Muscle of back (tissue), 13 donors: ENCODE measurements at places on chromosomes 16 and 17.

- DNase-seq: no peak
These were observed 62.6 kb downstream of the ENGASE start for GRCh38 chr17:79137015-79137788.

- DNase-seq: no peak
These were observed 24.5 kb downstream of the FCSK start for GRCh38 chr16:70478912-70479341.

GRCh38 chr16:662095-662494 lies 5.8 kb upstream of the RHOT2 start:
- no peak for DNase-seq

DNA sequence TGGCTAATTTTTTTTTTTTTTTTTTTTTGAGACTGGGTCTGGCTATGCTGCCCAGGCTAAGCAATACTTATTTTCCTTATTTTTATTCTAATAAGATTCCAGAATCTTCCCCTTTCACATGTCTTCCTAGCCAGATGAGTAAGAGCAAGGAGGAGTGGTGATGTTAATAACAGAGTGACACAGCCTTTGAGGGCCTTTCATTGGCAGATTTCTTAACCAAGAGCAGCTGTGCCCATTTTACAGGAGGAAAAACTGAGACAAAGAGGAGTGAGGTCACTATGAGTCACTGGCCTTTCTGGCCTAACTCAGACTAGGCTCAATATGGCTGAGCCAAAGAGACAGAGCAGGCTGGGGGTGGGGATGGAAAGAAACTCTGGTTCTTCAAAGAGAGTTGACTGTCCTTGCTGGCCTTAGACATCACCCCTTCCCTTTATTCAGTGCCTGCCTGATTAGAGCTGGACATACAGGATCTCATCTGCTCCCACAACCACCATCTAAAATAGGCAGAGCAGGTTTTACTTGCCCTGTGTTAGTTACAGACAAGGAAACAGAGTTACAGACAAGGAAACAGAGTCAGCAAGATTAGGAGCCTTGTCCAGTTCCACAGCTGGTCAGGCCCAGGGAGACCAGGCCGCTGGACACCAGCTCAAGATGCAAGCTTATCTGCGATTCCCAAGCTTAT lies 50.0 kb upstream of the TOB1 start:
- DNase-seq: no peak

GRCh38 chr17:28999206-28999605 lies 6.6 kb downstream of the SEZ6 start:
- DNase-seq: no peak

- peak; percentile 50 for DNase-seq
These were observed 289.2 kb upstream of the SALL1 start for GRCh38 chr16:51440131-51440889.
